A549 treated with dexamethasone at 1 μM for 4 hours (cell line): ENCODE measurements at places on chromosomes 7 and 10. TPM values are rescaled to one million over a fixed set of nuclear protein-coding genes. Genes with fewer than 3 reads are reported as not detected.

Gene TMEM176B
- total RNA-seq, result 0.12 to 0.22 TPM (median 0.14 TPM) in 3 of 5 replicates, not detected in the others

Gene ZFAND4
- 2.9 to 5.1 TPM (median 4.9 TPM) in 5 replicates for total RNA-seq

Gene SEMA4G
- 7.3 to 9.2 TPM (median 7.6 TPM) in 5 replicates for total RNA-seq

Gene AGAP5
- total RNA-seq, result 1.3 to 2.7 TPM (median 2.4 TPM) in 5 replicates

Gene ZNF107
- total RNA-seq, result 2.4 to 3.9 TPM (median 3.4 TPM) in 5 replicates

Gene COL28A1
- 0.43 to 0.85 TPM (median 0.60 TPM) in 5 replicates for total RNA-seq

Gene H2BK1
- total RNA-seq, result not detected in 5 replicates

Gene SAP25
- total RNA-seq, result 0.32 to 0.66 TPM (median 0.38 TPM) in 4 of 5 replicates, not detected in the other
